ENCODE measurements at places on chromosomes 2 and 18. TPM values are rescaled to one million over a fixed set of nuclear protein-coding genes. Genes with fewer than 3 reads are reported as not detected.
A peak's percentile ranks its signal among the peaks of the same experiment; 100 is the strongest.

Gene CPLX4
- total RNA-seq: not detected

Gene COL5A2
- total RNA-seq: 344 TPM

Gene FAM237A
- total RNA-seq: not detected

- no peak overlapping the region for H3K4me3 ChIP-seq
- peak overlapping the region; percentile 54 for H3K27ac ChIP-seq
- no peaks in the 10 kb centered on the region for H3K27me3 ChIP-seq
- H3K4me1 ChIP-seq: peaks cover 5% of the 10 kb centered on the region
These were observed 62.6 kb upstream of the STK17B start for GRCh38 chr2:196233805-196234475.

- no peaks in the 10 kb centered on the region for H3K27me3 ChIP-seq
- peaks cover 5% of the 10 kb centered on the region for H3K4me1 ChIP-seq
- no peak overlapping the region for H3K27ac ChIP-seq
- DNase-seq: no peak
These were observed 186.2 kb downstream of the MBD5 start for GRCh38 chr2:148207111-148207510.

DNA sequence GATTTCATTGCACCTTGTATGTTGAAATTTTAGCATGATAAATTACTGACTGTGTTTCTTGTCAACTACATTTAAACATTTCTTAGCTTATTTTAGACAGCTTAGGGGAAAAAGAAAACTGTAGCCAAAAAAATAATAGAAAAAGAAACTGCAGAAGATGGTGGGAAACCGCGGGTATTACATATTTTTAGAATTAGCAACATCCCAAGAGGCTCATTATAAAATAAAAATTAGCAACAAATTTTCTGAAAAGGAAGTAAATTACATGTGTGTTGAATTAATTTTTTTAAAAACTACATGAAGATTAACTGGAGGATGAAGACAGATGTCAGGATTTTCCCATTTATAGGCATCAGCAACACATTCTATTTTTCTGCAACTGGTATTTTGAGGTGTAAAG lies 4.3 kb downstream of the PELI1 start:
- H3K4me3 ChIP-seq: no peak overlapping the region
- H3K27ac ChIP-seq: no peak overlapping the region
- peaks cover 11% of the 10 kb centered on the region for H3K4me1 ChIP-seq
- DNase-seq: no peak
- H3K27me3 ChIP-seq: no peaks in the 10 kb centered on the region

GRCh38 chr2:23505984-23506380 lies 121.0 kb downstream of the KLHL29 start:
- H3K4me1 ChIP-seq: peaks cover 6% of the 10 kb centered on the region
- no peak overlapping the region for H3K27ac ChIP-seq
- no peaks in the 10 kb centered on the region for H3K36me3 ChIP-seq
- H3K4me3 ChIP-seq: no peak overlapping the region
- DNase-seq: no peak

DNA sequence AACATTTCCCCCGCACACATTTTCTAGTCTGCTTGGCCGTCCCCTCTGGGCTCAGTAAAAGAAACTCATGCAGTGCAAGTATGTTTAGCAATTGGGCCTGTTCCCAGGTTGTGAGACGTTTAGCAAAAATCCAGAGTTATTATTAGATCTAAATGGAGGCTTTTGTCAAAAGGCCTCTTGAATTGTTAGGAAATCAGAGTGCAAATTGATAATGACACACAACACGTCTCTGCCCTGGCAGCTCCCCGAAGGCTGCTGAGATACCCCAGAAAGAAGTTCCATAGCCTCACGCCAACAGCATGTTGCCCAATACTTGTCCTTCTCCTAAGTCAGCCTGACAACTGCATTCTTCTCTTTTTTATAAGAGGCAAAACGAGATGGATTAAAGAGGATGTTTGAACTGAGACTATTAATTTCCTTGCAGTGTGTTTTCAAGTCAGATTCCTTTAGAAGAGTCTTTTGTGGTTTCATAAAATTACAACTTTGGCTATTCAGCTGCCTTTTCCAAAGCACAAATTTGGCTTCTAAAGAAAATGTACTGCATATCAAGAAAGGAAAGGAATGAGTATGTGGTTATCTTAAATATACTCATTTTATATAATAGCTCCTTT lies 202.2 kb downstream of the TRIB2 start:
- no peak overlapping the region for H3K4me3 ChIP-seq
- DNase-seq: no peak
- H3K27me3 ChIP-seq: no peaks in the 10 kb centered on the region
- no peaks in the 10 kb centered on the region for H3K4me1 ChIP-seq
- peak overlapping the region; percentile 15 for H3K27ac ChIP-seq
- no peaks in the 10 kb centered on the region for H3K36me3 ChIP-seq

DNA sequence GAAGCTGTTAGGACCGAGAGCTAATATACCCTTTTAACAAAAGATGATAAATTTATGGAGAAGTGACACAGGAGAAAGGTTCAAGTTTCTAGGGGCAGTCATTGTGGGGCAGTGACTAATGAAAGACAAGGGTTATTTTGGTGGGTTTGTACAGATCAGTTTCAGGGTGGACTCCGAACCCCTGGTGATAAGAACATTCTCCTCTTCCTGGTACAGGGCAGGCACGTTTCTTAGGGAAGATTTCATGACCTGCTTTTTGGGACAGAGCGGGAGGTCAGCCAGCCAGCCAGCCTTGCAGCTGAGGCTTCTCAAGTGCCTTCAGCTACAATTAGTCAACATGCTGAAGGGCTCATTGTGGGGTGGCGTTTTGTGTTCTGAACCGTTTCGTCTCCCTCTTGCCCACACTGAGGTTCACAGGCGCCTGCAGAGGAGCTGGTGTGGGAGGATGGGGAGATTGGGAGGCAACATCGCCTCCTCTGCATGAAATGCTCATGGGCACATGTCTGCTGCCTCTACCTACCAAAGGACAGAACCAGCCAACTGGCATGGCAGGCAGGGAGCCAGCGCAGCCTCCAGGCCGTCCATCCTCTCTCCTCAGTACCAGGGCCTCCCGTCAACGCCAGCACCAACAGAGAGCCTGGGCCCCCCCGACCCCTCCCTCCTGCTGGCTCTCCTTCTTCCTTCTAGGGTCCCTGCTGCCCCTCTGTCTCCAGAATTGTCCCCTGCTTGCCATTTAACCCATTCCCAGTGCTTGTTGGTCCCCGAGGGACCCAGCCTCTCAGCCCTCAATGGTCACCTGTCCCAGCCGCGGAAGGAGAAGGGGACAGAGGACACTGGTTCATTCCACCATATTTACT lies 9.6 kb downstream of the CHMP1B start:
- H3K36me3 ChIP-seq: no peaks in the 10 kb centered on the region
- no peaks in the 10 kb centered on the region for H3K27me3 ChIP-seq
- no peak for DNase-seq
- H3K4me3 ChIP-seq: no peak overlapping the region
- peak overlapping the region; percentile 87 for H3K27ac ChIP-seq

DNA sequence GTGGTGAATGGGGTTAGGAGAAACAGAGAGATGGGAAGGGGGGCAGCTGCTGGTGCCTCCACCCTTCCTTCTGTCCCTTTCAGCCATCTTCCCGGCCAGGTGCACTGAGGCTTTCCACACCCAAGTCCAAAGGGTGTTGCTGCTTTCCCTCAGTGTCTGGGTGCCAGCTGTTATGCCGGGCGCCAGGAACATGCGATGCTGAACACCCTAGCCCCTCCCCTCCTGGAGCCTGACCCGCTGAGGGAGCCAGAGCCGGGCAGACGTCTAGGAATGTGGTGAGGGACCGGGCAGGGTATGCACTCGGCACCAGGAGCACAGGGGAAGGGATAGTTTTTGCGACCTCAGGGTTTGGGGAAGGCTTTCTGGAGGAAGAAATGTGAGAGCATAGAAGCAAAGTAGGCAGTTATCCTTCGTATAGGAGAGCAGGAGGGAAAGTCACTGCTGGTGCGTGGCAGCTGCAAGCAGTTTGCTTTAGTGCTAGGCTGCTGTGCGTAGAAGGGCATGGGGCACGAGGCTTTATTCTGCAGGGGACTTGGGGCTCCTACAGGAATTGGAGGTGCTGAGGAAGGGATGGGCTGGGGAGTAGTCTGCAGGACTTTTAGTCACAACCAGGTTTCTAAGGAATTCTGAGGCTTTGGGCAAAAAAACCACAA lies 147.7 kb downstream of the TSN start:
- H3K4me1 ChIP-seq: no peaks in the 10 kb centered on the region
- H3K36me3 ChIP-seq: no peaks in the 10 kb centered on the region
- no peak overlapping the region for H3K4me3 ChIP-seq
- no peaks in the 10 kb centered on the region for H3K27me3 ChIP-seq

DNA sequence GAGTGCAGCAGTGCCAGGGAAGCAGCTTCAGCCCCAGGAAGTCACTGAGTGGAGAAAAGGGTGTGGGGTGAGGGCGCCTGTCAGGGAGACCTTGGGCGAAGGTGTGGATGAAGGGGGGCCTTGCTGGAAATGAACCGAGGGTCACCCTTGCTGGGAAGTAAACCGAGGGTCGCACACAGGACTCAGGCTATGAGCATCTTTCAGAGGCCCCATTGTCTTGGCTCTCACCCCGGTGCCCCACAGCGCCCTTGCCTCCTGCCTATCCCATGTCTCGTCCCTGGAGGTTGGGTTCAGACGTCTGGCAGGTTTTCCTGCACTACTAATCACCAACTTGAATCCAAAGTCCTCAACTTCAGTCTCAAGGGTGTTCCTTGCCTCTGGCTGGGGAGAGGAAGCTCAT lies 122.8 kb upstream of the PXDN start:
- H3K27me3 ChIP-seq: peaks cover 13% of the 10 kb centered on the region
- H3K27ac ChIP-seq: no peak overlapping the region
- H3K36me3 ChIP-seq: no peaks in the 10 kb centered on the region
- no peak overlapping the region for H3K4me3 ChIP-seq

Data from hepatocyte (in vitro differentiated cells).